Activated CD8-positive, alpha-beta memory T cell treated with anti-CD3 and anti-CD28 coated beads for 1 hour (primary cell): ENCODE measurements at places on chromosomes 12 and 14.

GRCh38 chr14:57060276-57060955 is 208.3 kb downstream of the EXOC5 start:
- no peak for DNase-seq

- no peak for DNase-seq
Measured at GRCh38 chr12:69524755-69525469, 54.7 kb downstream of the FRS2 start.

DNA sequence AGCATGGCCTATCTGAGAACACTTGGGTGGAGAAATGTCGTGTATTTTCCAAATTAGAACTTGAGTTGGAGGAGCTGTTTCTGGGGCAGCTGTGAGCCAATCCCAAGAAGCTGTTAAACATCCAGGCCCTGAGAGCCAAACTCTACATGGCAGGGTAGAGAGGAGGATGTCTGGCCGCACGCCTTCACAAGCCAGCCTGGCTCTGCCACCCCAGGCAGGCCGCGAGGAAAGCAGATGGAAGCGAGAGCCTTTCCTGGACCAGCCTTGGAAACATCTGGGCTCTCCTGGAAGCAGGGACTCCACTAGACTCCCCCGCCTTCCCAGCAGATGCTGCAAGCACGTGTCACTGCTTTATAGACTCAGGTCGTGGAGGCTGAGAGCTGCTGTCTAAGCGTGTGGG is 312.8 kb upstream of the FKBP4 start:
- no peak for DNase-seq

- no peak for DNase-seq
Measured at GRCh38 chr12:48361664-48362339, 11.1 kb upstream of the ZNF641 start.

GRCh38 chr12:26691234-26691970 is 141.6 kb downstream of the ITPR2 start:
- no peak for DNase-seq

DNA sequence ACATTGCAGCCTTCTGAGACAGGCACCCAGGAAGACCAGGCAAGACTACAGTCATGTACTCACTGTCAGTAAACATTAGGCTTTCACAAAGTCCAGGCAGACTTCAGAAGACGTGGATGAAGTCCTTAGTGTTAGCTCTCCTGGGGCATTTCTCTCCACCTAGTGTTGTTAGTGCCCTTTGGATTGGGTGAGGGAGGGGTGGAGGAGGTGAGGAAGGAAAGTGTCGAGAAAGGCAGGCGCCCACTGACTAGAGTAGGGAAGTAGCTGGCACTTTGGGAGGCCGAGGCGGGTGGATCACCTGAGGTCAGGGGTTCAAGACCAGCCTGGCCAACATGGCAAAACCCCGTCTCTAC is 20.2 kb downstream of the TMEM229B start:
- DNase-seq: no peak

- DNase-seq: no peak
Measured at GRCh38 chr12:129693731-129694130, 210.1 kb downstream of the TMEM132D start.

GRCh38 chr14:81474148-81474492 is 59.5 kb downstream of the SEL1L start:
- DNase-seq: no peak

DNA sequence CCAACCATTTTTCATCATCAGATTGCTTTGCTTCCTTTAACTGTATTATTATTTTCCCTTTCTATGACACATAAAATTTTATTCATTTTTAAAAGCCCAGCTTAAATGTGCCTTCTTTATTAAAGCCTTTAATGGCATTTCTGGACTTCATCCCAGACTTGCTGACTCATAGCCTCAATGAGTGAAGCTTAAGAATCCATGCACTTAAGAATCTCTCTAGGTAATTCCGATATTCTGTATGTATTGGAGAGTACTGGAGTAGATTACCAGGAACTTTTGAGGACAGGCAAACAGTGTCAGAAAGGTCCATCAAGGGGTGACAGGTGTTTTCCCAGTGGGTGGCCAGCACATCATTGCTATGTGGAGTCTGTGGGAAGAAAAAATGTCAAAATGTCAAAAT is 107.9 kb downstream of the PTPRQ start:
- DNase-seq: no peak
